ENCODE measurements at places on chromosomes 3 and 15.

DNA sequence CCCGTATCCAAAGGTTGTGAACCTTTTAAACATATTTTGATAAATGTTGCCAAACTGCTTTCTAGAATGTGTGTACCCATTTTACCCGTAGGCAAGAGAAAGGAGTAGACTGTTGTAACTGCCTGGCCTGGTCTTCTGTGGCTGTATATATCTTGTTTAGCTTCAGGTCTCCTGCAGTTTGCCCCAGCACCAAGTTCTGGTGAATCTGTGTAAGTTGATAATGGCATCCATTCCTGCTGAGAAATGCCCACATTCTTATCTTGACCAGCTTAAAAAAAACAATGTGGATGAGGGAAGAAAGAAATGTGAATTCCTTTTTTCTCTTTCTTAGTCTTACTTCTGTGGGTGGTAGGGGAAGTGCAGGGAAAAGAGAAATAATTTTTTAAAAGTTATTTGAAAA, 53.3 kb upstream of the TLE3 start:
- no peak for DNase-seq

GRCh38 chr3:87260270-87260669, 16.1 kb downstream of the POU1F1 start:
- peak; percentile 6 for DNase-seq

DNA sequence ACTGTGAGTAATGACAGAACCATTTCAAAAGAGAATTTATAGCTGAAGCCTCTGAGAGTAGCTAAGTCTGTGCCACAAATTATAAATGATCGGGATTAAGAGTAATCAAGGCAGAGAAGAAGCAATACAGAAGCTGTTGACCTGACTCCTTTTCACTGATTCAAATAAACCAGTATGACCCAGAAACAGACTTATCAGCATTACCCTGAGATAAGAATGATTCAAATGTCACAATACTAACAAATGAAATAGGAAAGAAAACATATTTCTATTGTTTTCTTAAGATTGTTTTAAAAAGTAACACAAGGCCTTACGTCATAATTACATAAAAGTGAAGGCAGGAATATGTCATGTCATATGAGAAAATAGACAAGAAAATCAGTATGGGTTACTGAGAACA, 1534.6 kb downstream of the SI start:
- DNase-seq: no peak

DNA sequence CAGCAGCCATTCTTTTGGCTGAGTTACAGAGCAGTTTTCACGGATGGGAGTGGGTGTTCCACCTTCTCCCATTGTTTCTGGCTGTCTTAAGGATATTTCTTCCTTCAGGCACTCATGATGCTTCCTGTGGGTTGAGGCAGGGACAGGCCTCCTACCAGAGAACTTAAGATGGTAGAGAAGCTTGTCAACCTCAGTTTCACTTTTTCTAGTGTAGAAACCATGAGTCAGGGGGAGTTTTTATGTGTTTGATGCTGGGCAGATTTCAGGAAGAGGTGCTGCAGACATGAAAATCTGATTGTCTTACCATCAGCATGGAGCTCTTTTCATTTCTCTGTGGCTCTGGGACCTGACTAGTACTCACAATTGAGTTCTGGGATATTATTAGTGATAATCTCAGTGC, 48.7 kb upstream of the VEPH1 start:
- DNase-seq: no peak

GRCh38 chr3:127448161-127448561, 142.4 kb downstream of the TPRA1 start:
- DNase-seq: no peak

DNA sequence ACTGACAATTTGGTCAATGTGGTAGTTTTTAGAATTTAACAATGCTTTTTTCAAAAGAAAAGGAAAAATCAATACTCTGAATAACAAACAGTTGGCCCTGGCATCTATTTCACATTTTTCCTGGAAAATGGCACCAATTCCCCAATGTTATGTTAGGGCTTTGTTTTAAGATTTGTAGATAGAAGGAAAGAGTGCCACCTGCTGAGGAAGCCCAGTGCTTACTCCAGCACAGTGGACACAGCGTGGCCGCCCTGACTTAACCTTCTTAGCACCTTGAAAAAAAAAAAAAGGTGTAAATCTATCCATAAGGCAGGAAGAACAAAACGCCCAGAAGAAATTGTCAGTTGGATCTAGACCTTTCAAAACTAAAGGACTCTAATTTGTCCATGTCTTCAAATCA, 110.7 kb upstream of the CNTN4 start:
- no peak for DNase-seq

- DNase-seq: no peak
These were observed 32.9 kb upstream of the ACAD9 start for GRCh38 chr3:128846486-128846891.

DNA sequence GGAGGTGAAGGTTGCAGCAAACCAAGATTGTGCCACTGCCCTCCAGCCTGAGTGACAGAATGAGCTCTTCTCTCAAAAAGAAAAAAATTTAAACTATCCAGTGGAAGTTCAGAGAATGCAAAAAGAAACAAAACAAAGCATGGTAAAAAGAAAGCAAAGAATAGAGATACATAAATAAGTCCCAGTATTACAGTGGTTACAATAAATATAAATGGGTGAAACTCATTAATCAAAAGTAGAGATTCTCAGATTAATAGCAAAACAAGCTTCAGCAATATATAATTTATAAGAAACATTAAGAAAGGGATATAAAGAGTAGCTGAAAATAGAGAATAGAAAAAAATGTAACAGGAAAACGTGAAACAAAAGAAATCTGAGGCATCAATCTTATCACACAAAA, 23.6 kb upstream of the GHSR start:
- no peak for DNase-seq

GRCh38 chr3:71453822-71454511, 129.6 kb downstream of the FOXP1 start:
- no peak for DNase-seq

DNA sequence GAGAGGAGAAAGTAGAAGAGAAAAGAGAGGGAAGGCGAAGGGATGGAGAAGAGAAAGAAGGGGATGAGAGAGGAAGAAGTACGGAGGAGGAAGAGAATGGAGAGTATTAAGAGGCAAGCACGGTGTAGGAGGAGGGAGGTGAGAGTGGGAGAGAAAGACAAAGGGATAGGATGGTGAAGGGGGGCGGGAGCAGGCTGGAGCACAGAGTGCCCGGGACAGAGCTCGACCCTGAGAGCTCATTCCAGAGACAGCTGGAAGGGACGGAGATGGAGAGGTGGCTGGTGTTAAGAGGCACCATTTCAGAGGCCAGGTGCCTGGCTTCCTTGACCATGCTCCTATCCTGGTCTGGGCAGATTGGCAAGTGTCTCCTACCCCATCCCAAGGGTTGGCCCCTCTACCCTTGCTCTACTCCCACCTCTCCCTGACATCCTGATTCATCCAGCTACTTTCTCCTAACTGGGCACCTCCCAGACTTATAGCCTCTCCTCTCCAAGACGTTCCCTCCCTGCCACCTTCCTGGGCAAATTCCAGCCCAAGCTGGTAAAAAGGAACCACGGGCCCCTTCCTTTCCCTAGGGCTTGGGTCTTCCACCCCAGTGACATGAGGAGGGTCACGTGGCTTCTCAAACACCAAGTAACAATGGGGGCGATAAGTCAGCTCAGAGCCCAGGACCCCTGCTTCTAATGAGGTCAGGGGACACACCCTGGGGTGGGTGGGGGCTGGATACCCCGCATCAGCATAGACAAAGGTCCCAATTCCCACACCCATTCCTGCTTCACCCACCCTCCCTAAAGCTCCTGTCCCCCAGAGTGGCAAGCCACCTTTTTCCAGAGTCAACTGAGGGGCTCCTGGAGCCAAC, 1.1 kb downstream of the CLCN2 start:
- DNase-seq: no peak

GRCh38 chr3:39809181-39809994, at the start of gene MYRIP:
TSS of gene MYRIP (plus strand) at chr3:39809609. CDS start at chr3:39900817, 91,208 bp downstream.
- DNase-seq: no peak

GRCh38 chr15:48190932-48191573, 412 bp upstream of the CTXN2 start:
- peak; percentile 1 for DNase-seq

DNA sequence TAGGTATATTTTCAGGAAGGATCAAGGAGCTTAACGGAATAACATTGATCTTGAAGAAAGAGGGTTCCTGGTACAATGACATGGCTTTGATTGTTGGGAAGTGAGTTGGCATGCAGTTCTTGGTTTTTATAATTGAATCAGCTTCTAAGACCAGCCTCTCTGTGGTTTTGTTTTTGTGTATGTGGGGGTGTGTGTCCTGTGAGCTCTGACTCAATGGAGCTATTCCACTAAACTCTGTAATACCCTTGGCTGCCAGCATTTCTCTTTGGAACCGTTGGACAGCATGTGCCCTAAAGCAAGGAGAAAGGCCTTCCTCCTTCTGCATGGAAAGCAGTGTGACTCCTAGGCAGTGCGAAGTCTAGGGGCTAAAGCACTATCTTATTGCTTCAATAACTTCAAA, 124.8 kb downstream of the EDEM1 start:
- no peak for DNase-seq

DNA sequence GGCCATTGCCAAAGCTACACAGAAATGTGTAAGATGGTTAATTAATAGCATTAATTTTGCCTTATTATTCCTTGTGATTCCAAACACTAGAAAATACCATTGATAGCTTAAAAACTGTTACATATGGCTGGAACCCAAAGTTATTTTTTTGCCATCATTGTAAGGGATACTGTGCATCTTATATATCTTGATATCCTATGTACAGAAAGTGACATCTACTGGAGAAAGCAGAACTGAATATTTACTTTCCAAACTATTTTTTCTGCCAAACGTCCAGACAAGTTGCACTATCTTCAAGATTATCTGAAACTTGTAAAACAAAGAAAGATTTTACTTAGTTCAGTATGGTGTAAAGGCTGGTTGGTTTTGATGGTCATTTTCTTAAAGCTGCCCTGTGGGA, 33.3 kb upstream of the MEIS2 start:
- DNase-seq: no peak

DNA sequence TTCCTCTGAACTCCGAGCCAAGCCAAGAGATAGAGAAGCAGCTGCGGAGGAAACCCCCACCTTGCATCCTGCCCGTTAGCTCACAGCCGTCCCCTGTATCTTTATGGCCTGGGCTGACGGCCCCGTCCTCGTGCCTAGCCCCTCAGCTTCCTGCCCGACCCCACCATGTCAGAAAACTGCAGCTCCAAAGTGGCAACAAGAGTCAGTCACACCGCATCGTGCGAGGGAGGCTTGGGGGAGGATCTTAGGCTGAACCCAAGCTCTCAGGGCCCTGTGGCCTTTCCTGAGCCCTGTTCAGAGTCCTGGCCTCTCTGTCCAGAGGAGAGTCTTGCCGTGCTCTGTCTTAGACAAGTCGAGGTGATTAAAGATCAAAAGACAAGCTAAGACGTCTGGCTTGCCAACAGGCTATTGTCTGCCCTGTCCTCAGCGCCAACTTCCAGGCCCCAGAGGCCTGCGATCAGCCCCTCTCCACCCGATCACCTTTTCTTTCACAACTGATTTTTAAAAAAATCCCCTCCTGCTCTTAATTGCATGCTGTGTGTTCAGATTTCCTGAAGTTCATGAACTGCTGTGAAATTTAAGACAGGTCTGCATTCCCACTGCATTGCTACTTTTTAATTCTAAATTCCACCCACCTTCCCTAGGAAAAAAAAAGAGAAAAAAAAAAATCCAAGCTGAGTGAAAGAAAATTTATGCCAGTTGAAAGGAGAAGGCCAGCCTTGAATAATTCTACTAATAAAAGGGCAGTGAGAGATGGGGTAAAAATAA, 89.7 kb upstream of the WNT5A start:
- DNase-seq: no peak

DNA sequence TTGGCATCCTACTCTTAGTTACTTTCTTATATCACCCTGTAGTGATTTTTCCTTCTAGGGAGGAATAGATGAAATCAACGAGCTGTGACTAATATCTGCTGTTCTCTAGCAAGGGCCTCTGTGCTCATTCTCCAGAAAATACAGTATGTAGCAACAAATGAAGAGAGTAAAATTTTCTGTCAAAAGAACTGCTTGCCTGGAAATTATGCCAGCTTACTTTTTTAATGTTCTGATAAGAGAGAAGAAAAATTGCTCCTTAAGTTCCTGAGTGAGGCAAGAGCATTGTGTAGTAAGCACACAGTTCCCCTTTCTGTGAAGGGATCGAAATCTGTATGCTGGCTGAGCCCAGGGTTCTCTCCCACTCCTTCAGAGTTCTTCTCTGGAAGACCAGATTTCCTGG, 51.4 kb upstream of the GK5 start:
- DNase-seq: no peak

- no peak for DNase-seq
These were observed 91.0 kb upstream of the RPL32 start for GRCh38 chr3:12932347-12932746.

- no peak for DNase-seq
These were observed 205.1 kb downstream of the XXYLT1 start for GRCh38 chr3:195065864-195066185.

DNA sequence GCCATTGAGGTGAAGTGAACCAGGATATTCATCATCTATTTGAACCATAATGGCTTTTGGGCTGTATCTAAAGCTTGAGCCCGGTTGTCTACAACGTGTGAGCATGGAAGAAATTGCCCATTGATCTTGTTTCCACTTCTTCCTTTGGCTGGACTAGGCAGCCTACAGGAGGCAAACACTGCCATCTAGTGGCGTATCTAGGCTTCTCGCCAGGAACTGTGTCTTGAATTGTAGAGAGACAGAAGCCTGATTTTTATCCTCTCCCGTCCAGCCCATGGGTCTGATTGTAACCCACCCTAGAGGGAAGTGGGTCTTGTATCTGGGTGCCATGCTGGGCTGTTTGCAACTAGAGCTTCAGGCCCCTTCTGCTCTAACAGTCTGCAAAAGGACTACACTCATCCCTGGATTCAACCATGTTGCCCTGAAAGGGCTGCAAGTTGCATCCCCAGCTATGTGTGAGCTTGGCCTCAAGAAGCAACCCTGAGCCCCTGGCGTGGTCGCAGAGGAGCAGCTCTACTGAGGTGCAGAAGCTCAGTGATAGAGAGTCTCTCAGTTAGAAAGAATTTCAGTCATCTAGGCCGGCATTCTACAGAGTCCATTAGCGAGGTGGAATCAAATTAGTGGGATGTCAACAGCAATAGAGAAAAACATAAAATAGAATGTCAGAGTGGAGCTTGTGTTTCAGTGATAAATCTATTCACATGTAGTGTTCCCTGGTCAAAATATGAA, 170.2 kb upstream of the UMPS start:
- DNase-seq: peak; percentile 25

DNA sequence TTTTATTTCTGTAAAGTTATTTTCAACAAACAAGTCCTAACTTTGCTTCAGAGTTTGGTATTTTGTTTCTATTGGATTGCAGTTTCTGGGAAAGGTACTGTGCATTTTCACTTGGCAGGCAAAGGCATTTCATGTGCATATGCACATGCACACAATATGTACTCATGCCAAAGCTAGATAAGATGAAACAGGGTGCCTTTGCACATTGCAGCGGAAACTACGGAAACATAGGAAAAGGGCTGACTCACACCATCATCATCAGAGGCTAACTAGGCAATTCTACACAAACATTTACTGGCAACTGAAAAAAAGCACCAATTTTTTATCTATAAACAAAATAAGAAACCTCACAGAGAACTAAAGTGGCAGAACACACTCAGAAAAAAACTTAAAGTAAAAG, 550.6 kb upstream of the NECTIN3 start:
- no peak for DNase-seq

Measured in stimulated activated CD8-positive, alpha-beta memory T cell treated with anti-CD3 and anti-CD28 coated beads, Interleukin-15, amount 100 ng/mL, for 1 hour (primary cell).